ENCODE measurements at places on chromosomes 4 and X. TPM values are rescaled to one million over a fixed set of nuclear protein-coding genes. Genes with fewer than 3 reads are reported as not detected.

The ATOH1 gene
- not detected for total RNA-seq

The HPGDS gene
- total RNA-seq: not detected

GRCh38 chrX:71634366-71634765 lies 16.1 kb upstream of the CXCR3 start:
- DNase-seq: no peak

DNA sequence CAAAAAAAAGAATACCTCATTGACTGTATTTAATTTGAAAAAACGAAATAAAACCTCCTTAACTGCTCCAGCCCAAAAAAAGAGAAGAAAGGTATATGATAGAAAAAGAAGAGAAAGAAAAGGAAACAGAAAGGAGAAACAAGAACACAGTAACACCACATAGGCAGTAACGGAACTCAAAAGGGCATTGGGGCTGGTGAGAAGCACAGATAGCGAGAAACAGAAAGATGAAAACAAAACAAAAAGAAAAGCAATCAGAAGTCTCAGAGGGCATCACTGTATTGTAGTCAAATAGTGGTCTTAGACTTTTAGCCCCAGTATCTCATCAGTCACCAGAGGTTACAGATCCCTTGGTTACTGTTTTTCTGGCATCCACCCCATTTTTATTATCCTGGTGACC lies 88.6 kb downstream of the NFKB1 start:
- DNase-seq: no peak

DNA sequence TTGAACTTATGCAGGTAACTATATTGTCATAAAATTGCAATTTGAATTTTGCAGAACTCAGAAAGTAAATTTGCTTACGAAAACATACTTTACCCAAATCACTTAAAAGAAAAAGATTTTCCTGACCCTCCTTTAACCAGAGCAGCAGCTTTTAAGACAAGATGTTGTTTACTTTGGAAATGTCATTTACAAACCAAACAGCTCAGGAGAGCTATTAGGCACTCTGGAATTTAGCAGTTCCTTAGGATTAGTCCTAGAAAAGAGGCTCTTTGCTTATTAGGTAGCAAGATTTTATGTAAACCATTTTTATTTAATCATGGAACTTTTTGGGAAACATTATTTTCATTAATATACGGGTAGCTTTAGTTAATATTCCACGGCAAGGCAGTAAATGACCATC lies 765.7 kb upstream of the POU3F4 start:
- DNase-seq: no peak

The L1CAM gene
- 0.29 TPM for total RNA-seq

DNA sequence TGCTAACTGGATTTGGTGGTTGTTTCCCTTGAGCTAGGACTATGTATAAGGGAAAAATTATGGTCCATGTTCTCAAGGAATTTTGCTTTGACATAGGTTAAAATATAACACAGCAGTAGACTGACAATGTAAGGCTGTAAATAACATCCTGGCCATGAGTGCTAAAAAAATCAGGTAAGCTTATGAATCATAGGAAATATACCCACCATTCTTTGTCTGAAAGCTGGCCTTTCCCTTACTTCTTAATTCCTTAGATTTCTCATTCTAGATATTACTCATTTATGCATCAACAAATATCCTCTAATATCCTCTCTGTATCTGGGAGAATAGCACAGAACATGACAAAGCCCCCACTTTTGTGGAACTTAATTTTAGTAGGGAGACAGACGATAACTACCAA lies 6.8 kb upstream of the CHRNA9 start:
- no peak for DNase-seq

The HGFAC gene
- total RNA-seq: 0.40 TPM

DNA sequence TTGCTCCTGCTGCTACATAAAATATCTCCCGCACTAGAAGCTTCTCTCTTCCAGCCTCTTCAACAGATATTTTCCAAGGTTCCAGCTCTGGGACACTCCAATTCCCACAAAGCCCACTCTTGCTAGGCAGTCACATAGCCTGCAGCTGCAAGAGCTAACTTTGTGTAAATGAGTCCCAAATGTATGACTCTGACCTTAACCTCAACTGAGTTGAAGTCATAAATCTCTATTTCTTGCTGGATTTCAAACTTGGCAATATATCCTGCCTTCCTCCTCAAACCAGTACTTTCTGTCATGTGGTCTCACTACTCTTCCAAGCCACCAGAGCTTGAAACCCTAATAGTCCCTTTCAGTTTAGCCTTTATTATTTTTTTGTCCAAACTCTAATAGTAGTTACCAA lies 315.4 kb upstream of the GRIA3 start:
- no peak for DNase-seq

DNA sequence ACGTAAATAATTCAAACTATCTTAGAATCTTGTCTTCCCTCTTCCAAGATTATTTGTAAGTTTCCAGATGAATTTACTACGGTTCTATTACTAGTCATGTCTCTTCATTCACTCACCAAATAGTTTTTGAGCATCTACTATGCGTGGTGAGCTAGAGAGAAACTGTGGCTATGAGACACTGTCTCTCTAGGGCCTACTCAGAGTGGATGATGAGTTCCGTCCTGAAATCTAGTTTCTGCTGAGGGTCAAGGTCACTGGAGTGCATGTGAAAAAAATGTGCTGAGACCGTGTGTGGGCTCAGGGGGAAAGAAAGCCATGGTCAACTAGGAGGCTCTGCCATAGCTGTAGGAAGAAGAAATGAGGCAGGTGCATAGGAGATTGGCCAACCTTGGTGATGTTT lies 320.2 kb upstream of the GATB start:
- no peak for DNase-seq

DNA sequence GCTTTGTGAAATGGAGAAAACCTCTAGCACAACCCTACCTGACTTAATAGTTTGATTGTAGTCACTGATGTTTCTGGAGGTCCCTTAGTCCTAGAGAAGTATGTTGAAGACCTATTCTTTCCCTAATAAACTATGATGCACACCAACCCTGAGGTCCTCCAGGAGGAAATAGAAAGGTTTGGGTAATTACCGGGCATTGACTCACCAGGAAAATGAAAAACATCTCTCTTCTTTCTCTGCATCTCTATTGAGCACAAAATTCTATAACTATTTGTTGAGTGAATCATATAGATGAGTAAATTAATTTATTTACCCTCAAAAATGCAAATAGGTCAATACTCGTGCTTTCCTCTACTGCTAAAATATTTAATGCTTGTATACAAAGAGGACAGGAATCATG lies 582.4 kb upstream of the FAM241A start:
- peak; percentile 49 for DNase-seq

- peak; percentile 5 for DNase-seq
These were observed 71.5 kb downstream of the SLC16A2 start for GRCh38 chrX:74492720-74493201.

Data from LHCN-M2 (cell line).